ENCODE measurements at places on chromosomes 13 and 19.

GRCh38 chr13:51734786-51735185, 69.2 kb downstream of the DHRS12 start:
- no peak overlapping the region for H3K4me3 ChIP-seq
- no peaks in the 10 kb centered on the region for H3K27me3 ChIP-seq
- DNase-seq = no peak
- peaks cover 20% of the 10 kb centered on the region for H3K4me1 ChIP-seq

- H3K27ac ChIP-seq = peak overlapping the region; percentile 98
- H3K4me1 ChIP-seq = peaks cover 64% of the 10 kb centered on the region
- H3K4me3 ChIP-seq = peak overlapping the region; percentile 99
- peak; percentile 98 for DNase-seq
These were observed 11.0 kb downstream of the MOB3A start for GRCh38 chr19:2084993-2085720.

DNA sequence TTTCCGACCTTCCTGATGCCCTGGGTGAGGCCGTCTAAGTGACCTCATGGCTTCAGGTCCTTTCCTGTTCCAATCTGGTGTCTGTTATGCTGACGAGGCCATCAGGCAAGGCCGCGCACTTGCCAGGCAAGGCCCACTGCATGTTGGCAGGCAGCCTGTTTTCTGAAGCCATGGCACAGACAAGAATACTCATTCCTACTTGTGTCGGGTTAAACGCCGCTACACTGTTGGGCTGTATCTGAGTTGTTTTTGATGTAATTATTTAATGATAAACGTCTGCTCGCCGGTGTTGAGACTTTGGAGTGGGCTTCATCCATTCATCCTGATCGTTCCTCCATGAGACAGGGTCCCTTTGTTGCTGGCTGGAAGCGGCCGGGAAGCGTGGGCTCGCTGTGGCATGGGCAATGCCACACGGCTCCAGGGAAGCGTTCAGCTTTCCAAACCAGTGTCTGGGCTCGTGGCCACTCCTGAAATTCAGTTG, 92.1 kb downstream of the ATP11A start:
- H3K36me3 ChIP-seq = peaks cover 3% of the 10 kb centered on the region
- peaks cover 3% of the 10 kb centered on the region for H3K4me1 ChIP-seq
- DNase-seq = no peak
- no peak overlapping the region for H3K27ac ChIP-seq
- H3K27me3 ChIP-seq = no peaks in the 10 kb centered on the region

- peaks cover 58% of the 10 kb centered on the region for H3K4me1 ChIP-seq
- H3K4me3 ChIP-seq = peak overlapping the region; percentile 90
- peaks cover 11% of the 10 kb centered on the region for H3K36me3 ChIP-seq
- DNase-seq = no peak
- peaks cover 22% of the 10 kb centered on the region for H3K27me3 ChIP-seq
These were observed 622 bp downstream of the RASA3 start for GRCh38 chr13:114131583-114132418.

- DNase-seq = no peak
- H3K27me3 ChIP-seq = no peaks in the 10 kb centered on the region
- no peak overlapping the region for H3K4me3 ChIP-seq
- H3K36me3 ChIP-seq = peaks cover 7% of the 10 kb centered on the region
- H3K27ac ChIP-seq = no peak overlapping the region
These were observed 10.6 kb downstream of the FZR1 start for GRCh38 chr19:3516675-3517207.

DNA sequence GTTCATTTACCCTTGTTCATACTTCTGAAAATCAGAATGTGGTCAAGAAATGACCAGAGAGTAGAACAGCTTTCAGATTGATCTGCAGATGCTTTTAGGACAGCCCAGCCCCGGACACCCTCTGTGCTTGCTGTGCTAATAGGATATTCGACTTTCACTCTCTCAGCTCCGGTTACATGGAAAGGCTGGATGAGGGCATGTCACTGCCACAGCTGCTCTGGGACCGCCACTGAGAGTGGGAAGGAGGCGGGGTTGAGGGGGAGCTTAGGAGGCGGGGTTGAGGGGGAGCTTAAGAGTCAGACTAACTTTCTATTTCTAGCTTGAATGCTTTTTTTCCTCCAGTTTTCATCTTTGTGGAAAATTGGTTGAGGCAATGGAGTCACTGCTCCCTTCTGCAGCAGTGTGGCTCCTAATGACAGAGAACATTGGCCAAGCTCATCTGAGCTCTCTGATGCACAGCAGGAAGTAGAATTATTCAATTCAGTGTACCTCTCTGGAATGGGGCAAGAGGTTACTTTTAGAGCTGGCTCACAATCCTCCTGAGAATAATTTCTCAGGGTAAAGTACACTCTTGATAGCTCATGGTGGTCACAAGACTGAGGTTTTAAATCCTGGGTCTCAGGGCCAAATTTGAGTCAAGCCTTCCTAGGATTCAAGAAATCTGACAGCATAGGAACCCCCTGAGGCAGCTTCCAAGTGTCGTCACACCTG, 74.6 kb upstream of the NPAS1 start:
- no peak overlapping the region for H3K4me3 ChIP-seq
- H3K36me3 ChIP-seq = peaks cover 21% of the 10 kb centered on the region
- H3K27me3 ChIP-seq = no peaks in the 10 kb centered on the region
- DNase-seq = no peak
- H3K4me1 ChIP-seq = peaks cover 27% of the 10 kb centered on the region

- H3K4me1 ChIP-seq = peaks cover 12% of the 10 kb centered on the region
- no peak overlapping the region for H3K27ac ChIP-seq
- peaks cover 56% of the 10 kb centered on the region for H3K36me3 ChIP-seq
- no peak overlapping the region for H3K4me3 ChIP-seq
- H3K27me3 ChIP-seq = no peaks in the 10 kb centered on the region
- DNase-seq = no peak
These were observed 21.3 kb downstream of the ARHGEF1 start for GRCh38 chr19:41904118-41904870.

DNA sequence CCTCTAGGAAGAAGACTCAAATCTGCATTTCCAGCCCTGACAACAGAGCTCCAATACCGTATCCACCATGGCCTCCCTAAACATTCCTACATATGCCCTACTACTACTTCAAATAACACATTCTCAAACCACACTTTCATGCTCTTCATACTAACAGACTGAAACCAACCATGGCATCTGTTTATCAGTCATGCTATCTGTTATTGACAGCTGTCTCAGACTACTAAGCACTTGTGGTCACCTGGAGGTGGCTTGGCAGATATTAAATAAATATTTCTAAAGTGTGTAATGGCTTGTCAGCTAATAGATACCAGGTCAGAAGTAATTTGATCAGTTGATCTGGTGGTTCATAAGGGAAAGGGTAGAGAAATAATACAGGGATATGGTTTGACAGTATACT, 489.1 kb downstream of the DIAPH3 start:
- peaks cover 2% of the 10 kb centered on the region for H3K4me1 ChIP-seq
- no peaks in the 10 kb centered on the region for H3K27me3 ChIP-seq
- DNase-seq = no peak
- H3K4me3 ChIP-seq = no peak overlapping the region
- no peaks in the 10 kb centered on the region for H3K36me3 ChIP-seq

- H3K27ac ChIP-seq = no peak overlapping the region
- no peaks in the 10 kb centered on the region for H3K27me3 ChIP-seq
- DNase-seq = no peak
- H3K4me3 ChIP-seq = no peak overlapping the region
These were observed 965.7 kb downstream of the UQCRFS1 start for GRCh38 chr19:28247243-28247642.

DNA sequence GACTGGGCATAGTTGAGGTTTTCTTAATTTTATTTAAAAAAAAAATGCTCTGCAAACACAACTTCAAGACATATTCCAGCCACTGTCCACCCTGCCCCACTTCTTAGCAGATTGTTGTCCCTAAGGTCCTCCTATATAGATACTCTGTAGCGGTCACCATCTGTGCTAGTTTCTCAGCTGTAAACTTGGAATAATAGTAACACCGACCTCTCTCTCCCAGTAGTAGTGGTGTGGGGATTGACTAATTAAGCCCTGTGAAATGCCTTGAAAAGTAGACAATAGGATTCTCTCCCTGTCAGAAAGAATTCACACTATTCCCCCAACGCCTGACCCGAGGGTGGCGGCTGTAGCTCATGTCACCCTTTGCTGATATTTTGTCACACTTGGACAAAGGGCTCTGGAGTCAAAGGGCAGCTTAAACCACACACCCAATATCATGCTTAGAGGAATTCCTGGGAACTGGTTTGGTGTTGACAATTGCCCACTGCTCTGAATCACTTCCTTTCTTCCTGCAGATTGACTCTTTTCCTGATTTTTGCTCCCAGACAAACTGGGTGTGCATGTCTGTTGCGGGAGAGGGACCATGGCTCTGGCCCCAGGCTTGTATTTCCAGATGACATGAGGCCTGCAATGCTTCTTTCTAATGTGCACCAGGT, 9.2 kb upstream of the SERP2 start:
- no peak overlapping the region for H3K27ac ChIP-seq
- H3K4me3 ChIP-seq = no peak overlapping the region
- H3K36me3 ChIP-seq = no peaks in the 10 kb centered on the region
- H3K4me1 ChIP-seq = no peaks in the 10 kb centered on the region

DNA sequence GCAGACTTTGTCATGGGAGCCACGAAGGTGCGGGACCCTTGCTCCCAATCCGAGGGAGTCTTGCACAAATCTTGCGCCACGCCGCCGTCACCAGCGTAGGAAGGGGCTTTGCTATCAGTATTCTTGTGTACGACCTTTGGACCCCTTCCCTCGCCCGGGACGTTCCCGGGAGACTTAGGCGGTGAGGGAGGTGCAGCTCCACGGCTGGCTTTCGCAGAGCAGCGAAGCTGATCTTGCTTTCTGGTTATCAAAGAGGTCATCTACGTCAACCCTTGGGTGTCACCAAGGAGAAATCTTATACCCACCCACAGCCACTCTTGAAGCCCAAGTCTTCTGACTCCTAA, 583 bp downstream of the TECR start:
- peak overlapping the region; percentile 95 for H3K27ac ChIP-seq
- H3K27me3 ChIP-seq = no peaks in the 10 kb centered on the region
- no peak for DNase-seq
- peaks cover 3% of the 10 kb centered on the region for H3K36me3 ChIP-seq
- peaks cover 24% of the 10 kb centered on the region for H3K4me1 ChIP-seq
- H3K4me3 ChIP-seq = peak overlapping the region; percentile 90

DNA sequence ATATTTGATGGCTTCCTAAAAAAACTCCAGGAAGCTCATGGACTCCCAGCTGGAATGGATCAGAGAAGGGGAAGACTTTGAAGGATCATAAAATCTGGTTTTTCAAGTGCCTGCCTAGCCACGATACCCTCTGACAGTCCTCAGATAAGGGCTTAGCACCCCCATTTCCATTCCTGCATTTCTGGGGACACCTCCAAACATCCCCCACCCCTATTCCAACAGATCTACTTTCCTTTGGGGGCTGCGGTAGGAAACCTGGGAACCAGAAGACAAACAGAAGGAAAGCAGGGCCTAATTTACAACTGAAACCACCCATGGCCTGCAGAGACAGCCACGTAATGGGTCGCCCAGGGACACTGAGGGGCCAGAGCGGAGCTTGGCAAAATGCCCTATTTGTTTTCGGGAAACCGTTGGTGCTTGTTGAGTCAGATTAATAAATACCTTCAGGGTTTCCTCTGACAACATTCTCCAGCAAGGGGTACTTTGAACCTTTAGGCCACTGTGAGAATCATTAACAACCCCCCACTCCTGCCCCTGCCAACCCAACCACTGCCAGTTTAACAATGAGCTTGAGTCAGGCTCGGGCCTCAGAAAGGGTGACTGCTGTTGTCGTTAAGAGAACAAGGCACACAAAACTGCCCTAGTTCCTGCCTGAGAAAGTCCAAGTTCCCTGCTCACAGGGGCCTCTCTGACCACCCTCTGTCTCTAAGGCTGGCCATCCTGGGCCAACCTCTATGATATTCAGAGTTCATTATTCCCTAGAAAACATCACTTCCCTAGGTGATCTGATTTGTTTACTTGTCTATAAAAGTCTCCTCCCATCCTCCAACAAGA, 23.5 kb downstream of the RHPN2 start:
- peaks cover 1% of the 10 kb centered on the region for H3K36me3 ChIP-seq
- peaks cover 8% of the 10 kb centered on the region for H3K4me1 ChIP-seq

DNA sequence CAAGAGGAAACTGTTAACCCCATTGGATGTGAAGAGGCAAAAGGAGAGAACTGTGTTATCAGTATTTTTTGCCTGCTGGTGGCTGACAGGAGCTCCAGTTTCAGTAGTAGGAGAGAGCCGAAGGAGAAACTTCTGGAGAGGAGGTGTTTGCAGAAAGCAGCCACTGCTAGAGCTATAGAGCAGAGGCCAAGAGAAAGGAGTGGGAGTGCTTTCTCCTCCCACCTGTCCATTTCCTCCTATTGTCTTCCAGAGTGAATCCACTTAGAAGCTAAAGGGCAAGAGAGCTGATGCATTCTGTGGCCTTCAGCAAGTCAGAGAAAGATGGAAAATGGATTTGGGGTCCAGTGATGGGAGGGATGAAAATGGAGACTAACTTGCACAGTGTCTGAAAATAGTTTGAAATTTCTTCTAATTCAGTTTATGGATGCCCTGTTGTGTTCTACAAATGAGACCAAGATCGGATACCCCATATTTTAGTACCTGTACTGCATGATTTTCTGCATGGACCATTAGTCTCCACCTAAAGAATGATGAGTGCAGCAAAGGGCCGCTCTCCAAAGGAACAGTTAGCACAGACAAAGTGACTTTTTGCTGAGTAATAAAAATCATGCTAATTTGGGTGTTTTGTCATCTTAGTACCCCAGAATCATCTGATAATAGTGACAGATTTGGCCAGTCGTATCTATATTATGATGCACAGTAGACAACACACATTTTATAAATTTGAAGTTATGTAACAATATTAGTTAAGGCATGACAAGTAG, 10.7 kb downstream of the HS6ST3 start:
- no peak overlapping the region for H3K4me3 ChIP-seq
- H3K4me1 ChIP-seq = no peaks in the 10 kb centered on the region
- H3K36me3 ChIP-seq = no peaks in the 10 kb centered on the region
- no peaks in the 10 kb centered on the region for H3K27me3 ChIP-seq
- no peak overlapping the region for H3K27ac ChIP-seq

GRCh38 chr19:30070968-30071632, 129.1 kb downstream of the URI1 start:
- no peak overlapping the region for H3K4me3 ChIP-seq
- no peak for DNase-seq
- no peak overlapping the region for H3K27ac ChIP-seq
- H3K27me3 ChIP-seq = peaks cover 3% of the 10 kb centered on the region

DNA sequence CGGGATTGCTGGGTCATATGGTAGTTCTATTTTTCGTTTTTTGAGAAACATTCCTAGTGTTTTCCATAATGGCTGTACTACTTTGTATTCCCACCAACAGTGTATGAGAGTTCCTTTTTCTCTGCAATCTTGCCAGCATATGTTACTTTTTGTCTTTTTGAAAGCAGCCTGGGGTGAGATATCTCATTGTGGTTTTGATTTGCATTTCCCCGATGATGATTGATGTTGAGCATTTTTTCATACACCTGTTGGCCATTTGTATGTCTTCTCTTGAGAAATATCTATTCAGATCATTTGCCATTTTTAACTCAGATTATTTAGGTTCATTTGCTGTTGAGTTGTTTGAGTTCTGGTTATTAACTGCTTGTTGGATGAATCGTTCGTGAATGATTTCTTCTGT, 18.5 kb upstream of the ATP12A start:
- H3K4me1 ChIP-seq = peaks cover 6% of the 10 kb centered on the region
- no peak overlapping the region for H3K27ac ChIP-seq
- H3K4me3 ChIP-seq = no peak overlapping the region

- peaks cover 17% of the 10 kb centered on the region for H3K27me3 ChIP-seq
- peaks cover 9% of the 10 kb centered on the region for H3K36me3 ChIP-seq
- peaks cover 7% of the 10 kb centered on the region for H3K4me1 ChIP-seq
- DNase-seq = no peak
- no peak overlapping the region for H3K4me3 ChIP-seq
- H3K27ac ChIP-seq = no peak overlapping the region
These were observed 2.4 kb upstream of the TGFBR3L start for GRCh38 chr19:7912144-7912696.

- no peaks in the 10 kb centered on the region for H3K27me3 ChIP-seq
- no peaks in the 10 kb centered on the region for H3K4me1 ChIP-seq
- no peak for DNase-seq
- H3K36me3 ChIP-seq = no peaks in the 10 kb centered on the region
- H3K4me3 ChIP-seq = no peak overlapping the region
- no peak overlapping the region for H3K27ac ChIP-seq
These were observed 84.0 kb downstream of the LACC1 start for GRCh38 chr13:43963726-43964125.
